Left kidney (tissue), 8 donors: ENCODE measurements at places on chromosomes 16 and 17.

DNA sequence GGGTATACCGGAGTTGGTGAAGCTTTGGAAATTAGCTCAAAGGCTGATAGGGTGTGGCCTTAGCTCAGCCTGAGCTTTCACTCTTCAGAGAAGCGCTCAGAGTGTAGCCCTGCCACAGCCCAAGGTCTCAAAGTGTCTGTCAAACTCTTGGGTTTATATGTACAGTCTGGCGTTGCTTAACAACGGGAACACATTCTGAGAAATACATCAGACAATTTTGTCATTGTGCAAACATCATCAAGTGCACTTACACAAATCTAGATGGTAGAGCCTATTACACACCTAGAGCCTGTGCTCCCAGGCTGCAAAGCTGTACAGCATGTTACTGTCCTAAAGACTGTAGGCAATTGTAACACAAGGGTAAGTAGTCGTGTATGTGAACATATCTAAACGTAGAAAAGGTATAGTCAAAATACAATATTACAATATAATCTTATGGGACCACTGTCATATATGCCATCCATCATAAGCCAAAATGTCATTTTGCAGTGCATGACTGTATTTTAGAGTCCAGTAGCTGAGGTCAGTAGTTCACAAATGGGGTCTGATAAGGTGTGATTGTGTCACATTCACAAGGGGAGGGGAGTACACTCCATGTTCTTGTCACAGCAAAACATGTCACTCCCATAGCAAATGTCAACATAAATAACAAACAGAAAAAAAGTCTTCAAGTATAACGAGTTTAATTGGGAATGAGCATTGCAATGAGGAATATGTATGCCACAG, 20.6 kb downstream of the CHAD start:
- no peak for DNase-seq

- DNase-seq: no peak
Measured at GRCh38 chr17:50540560-50541401, 6.2 kb upstream of the SPATA20 start.

DNA sequence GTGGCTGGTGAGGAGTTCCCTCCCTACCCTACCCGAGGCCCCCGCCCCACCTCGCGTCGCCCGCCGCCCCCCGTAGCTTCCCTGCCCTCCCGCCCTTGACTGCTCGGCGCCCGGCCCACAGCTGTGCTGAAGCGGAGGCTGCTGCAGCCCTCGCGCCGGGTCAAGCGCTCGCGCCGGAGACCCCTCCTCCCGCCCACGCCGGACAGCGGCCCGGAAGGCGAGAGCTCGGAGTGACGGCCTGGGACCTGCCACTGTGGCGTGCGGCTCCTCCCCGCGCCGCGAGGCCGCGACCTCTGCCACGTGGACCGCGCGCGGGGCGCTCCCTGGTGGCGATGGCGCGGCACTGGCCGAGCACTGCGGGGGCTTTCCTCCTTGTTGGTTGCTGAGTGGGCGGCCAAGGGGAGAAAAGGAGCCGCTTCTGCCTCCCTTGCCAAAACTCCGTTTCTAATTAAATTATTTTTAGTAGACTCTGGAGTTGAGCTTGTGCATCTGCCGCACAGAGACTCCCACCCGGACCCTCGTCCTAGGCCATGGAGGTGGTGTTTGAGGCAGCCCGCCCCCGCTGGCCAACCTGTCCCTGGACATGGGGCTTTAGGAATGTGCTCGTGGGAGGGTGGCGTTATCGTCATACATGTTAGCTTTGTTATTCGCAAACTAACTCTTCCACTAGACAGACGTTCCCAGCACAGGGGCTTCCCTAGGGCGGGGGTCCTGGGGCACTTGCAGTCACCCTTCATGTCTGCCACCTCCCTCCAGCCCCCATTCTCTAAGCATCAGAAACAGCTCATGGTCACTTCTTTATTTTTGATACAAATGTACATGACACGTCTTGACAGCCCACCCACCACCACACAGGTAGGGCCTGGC, 4.4 kb downstream of the TP53I13 start:
- DNase-seq: no peak

DNA sequence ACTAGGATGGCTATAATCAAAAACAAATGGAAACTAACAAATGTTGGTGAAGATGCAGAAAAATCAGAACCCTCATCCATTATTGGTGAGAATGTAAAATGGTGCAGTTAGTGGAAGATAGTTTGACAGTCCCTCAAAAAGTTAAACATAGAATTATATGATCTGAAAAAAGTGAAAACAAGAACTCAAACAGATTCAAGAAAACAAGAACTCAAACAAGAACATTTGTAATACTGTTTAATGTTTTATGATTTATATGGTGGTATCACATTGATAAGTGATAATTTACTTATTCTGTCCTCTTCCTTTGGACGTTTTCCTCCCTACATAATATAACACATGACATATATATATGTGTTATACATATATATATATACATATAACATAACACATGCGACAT, 12.0 kb downstream of the USP31 start:
- DNase-seq: no peak

GRCh38 chr16:70522216-70523075, 908 bp downstream of the COG4 start:
- no peak for DNase-seq

DNA sequence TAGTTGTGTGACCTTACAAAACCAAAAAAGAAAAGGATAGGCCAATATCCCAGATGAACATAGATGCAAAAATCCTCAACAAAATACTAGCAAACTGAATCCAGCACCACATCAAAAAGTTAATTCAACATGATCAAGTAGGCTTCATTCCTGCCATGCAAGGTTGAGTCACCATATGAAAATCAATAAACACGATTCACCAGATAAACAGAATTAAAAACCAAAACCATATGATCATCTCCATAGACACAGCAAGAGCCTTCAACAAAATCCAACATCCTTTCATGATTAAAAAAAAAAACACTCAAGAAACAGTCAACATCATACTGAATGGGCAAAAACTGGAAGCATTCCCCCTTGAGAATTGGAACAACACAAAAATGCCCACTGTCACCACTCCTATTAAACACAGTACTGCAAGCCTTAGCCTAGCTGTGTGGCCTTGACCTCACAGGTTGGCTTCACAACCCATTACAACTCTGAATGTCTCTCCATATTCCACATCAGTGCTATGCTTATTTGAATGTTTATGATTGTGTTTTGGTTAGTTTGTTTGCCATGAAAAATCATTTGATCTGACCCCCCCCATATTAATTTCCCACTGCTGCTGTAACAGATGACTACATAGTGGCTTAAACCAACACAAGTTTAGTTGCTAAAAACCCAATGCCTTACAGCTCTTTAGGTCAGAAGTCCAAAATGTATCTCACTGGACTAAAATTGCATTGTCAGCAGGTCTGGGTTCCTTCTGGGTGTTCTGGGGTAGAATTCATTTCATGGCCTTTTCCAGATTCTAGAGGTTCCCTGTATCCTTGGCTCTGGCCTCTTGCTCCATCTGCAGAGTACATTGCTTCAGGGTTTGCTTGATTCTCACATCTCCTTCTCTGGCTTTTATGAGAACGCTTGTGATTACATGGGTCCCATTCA, 257.1 kb upstream of the DYNLRB2 start:
- no peak for DNase-seq

DNA sequence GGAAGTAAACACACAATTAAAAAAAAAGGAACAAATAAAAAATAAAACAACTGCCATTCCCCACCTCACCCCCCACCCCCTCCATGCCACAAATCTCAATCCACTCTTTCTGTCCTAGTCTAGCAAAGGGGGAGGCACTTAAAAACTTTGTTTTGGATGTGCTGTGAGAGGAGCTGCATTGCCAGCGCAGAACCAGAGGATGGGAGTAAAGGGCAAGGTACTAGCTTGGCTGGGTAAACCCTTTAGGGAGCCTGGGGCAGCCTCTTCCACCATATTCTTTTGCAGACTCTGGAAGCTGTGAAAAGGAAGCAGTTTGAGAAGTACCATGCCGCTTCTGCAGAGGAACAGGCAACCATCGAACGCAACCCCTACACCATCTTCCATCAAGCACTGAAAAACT, 1.4 kb downstream of the MRPS7 start:
- DNase-seq: no peak

- peak; percentile 50 for DNase-seq
Measured at GRCh38 chr16:17939122-17939536, 397.4 kb downstream of the NPIPA8 start.

GRCh38 chr16:47667956-47668355, 206.8 kb downstream of the PHKB start:
- DNase-seq: no peak

DNA sequence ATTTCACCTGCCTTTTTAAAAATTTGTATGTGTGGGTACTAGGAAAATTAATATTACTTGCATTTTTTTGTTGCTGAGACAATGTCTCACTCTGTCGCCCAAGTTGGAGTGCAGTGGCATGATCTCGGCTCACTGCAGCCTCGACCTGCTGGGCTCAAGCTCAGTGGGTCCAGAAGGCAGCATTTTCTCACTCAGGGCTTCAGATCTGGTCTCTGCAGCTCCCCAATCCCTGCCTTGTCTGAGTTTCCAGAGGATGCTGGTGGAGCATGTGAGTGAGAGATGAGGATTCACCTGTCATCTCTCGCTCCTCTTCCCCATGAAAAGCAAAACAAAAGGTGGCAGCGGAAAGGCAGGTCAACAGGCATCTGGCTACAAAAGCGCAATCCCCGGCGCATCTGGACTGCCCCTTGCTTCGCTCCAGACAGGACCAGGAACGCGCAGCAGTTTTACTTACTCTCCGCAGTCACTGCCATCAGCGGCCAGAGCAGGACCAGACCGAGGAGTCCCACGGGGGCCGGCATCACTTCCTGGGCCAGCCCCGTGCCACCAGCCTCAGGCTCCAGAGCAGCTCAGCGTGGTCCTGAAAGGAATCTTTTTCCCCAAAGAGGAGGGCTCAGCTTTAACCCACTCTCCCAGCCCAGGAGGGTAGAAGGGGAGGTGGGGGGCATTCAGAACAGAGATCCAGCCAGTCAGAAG, 59.9 kb downstream of the LITAF start:
- no peak for DNase-seq

DNA sequence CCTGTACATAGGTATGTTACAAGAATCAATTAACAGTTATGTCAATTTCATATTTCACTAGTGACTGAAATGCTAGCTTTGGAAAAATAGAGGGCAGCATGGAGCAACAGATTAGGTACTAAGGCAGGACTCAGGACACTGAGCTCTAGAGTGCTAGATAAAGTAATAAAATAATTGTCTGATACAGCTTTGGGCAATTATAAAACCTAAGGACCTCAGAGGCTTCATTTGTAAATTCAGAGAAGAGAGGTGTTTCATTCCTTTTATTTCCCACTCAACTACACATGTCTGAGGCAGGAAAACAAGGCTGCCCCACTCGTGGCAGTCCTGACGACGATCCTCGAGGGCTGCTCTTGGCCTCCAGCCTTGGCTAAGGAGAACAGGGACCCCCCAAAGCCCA, 81.5 kb downstream of the CA4 start:
- DNase-seq: no peak

- no peak for DNase-seq
Measured at GRCh38 chr17:67258821-67259468, 13.9 kb upstream of the HELZ start.

- DNase-seq: peak; percentile 94
Measured at GRCh38 chr16:30957456-30958174, at the start of gene SETD1A. SETD1A (plus strand) TSS chr16:30957754; CDS start chr16:30958732, 978 bp downstream.

DNA sequence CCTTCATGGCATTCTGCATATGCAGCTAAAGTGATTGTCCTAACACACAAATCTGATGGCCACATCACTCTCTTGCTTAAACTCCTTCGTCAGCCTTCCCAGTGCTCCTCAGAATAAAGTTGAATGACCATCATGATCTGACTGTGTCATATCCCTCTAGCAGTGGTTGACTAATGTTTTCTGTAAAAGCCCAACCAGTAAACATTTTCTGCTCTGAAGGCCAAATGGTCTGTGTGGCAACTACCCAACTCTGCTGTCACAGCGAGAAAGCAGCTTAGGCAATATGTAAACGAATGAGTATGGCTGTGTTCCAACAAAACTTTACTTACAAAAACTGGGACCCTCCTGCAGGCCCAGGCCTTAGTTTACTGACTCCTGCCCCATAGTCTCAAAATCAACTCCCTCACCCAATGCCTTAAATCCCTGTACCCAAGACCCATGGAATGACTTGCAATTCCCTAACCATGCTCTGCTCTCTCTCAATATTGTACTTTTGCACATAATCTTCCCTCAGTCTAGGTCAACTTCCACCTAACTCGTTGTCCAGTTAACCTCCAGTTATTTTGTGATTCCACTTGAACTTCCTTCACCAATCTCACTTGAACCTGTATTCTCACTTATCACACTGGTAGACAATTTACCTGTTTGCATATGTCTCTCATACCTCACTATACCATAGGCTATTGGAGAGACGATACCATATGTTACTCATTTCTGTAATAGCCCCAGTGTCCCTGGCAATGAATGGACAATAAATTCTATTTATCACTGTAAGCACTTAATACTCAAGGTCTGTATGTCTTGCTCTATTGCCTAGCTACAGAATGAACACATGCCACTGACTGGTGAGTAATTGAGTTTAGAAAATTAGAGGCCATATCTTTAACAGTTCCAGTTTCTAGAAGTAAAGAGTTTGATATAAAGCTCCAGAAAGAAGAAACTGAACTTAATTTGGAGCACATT, 29.1 kb downstream of the TMEM100 start:
- DNase-seq: no peak

DNA sequence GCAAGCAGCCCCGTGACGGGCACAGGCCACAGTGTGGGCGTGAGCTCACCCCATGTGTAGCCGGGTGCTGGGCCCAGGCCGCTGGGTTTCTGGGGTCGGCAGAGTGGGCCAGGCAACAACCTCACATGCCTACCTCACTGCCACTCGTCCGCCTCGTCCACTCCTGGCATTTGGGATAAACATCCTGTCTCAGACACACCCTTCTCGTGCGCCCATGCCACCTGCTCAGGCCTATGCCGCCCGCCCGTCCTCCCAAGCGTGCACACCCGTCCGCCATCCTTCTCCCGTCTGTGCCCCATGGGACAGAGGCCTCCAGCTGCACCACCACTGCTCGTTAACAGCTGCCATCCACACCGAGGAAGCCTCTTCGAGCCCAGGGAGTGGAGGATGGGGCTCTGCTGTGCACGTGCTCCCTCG, 64.3 kb downstream of the KLHDC4 start:
- DNase-seq: no peak

DNA sequence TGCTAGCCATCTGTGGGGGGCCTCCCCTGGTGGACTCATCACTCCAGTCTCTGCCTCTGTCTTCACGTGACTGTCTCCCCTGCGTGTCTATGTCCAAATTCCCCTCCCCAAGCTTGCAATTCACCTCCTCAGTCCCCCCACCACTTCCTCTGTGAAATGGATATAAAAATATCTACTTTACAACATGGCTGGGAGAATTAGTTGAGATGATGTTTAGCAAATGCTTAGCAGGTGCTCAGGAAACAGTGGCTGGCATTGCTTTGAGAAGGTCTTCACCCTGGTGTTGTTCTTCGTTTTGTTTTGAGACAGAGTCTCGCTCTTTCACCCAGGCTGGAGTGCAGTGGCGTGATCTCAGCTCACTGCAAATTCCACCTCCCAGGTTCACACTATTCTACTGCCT, 8.3 kb upstream of the ZCCHC14 start:
- DNase-seq: no peak
